NCI-H1436 (cell line): ENCODE measurements at places on chromosomes 12 and 14.

DNA sequence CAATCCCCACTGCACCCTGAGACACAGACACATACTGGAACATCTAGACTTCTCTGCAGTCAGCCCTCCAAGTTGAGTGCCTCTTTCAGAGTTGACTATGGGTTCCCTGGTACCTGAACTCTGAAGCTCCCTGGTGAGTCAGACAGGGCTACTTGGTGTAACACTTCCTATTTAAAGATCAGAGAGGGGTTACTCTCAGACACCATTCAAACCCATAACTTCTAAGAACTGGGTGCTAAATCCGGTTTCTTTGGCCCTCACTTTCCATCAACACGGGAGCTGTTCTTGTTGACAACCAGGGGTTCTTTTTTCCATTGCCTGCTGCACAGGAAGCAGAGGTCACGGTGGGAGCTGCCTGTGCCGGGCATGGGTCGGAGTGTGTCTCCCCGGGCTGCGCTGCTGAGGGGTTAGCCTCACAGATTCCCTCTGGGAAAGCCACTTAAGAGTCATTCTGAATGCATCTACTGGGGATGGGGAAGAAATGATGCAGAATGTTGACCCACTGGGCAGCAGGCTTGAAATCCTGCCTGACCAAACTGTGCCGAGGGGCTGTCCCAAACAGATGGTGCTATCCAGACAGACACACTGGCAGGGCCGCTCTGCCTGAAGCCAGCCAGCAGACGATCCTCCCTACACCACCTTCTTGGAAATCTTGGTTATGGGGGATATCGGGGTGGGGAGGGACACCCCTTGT lies 74.1 kb downstream of the PITPNM2 start:
- no peak for DNase-seq

DNA sequence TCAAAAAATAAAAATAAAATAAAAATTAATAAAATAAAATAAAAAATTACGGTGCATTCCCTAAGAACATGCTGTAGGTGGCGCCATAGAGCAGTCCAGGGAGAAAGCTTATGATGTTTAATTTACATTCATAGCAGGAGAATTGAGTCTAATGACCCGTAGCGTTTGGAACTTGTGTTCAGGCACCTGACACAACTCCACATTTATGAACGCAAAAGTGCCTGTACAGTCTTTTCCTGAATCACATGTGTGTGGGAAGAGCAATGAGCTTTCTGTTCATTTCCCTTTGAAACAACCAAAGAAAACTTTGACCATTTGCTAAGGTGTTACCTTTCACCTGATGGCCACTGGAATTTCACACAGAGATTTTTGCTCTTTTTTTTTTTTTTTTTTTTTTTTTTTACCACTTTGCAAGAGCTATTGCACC lies 60.6 kb upstream of the KCNA1 start:
- DNase-seq = peak; percentile 5

DNA sequence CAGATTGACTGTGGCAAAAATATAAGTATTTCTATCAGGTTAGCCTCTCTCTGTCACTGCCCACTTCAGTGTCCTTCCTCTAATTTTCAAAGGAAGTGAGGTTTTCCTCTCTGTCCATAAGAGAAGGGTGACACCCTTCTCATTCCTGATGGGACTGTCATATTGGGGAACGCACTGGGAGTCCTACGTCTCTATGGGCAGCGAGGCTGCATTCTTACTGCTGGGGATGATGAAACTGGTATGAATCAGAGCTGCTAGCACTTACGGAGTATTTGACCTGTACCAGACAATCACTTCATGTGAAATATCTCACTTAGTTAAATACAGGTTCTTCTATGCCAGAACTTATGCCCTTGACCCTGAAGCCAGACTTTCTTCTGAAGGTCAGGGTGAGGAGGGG lies 436.3 kb downstream of the DPF3 start:
- DNase-seq = no peak

GRCh38 chr12:3827301-3828000 lies 45.7 kb downstream of the PARP11 start:
- DNase-seq = no peak

- DNase-seq = peak; percentile 59
Measured at GRCh38 chr12:4809013-4809448, 88.8 kb downstream of the GALNT8 start.

- no peak for DNase-seq
Measured at GRCh38 chr12:78797196-78797931, 67.2 kb upstream of the SYT1 start.

- DNase-seq = no peak
Measured at GRCh38 chr14:105023144-105023543, 2.3 kb upstream of the CDCA4 start.
